ENCODE measurements at places on chromosomes 7 and 10.

DNA sequence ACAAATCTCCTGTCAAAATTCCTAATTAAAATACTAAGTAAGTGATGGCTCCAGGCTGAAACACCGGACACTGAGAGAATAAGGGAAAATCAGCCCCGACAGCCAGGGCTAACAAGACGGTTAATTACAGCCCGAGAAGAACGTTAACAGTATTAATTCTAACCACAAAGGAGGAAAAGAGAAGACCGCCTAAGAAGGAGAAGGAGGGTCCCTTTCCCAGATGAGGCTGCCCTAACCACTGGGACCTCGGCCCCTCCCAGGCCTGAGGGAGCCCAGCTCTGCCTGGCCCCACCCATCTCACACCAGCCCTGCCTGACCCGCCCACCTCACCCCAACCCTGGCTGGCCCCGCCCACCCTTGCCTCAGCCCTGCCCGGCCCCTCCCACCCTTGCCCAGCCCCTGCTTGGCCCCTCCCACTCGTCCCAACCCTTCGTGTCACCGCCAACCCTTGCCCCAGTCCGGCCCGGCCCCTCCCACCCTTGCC lies 51.3 kb downstream of the PWWP2B start:
- no peak for DNase-seq

- no peak for DNase-seq
These were observed 44.2 kb upstream of the PCBD1 start for GRCh38 chr10:70932392-70933196.

- DNase-seq, result no peak
These were observed 9.4 kb upstream of the CALML5 start for GRCh38 chr10:5508786-5509185.

- no peak for DNase-seq
These were observed 270.6 kb downstream of the AUTS2 start for GRCh38 chr7:69868921-69869320.

DNA sequence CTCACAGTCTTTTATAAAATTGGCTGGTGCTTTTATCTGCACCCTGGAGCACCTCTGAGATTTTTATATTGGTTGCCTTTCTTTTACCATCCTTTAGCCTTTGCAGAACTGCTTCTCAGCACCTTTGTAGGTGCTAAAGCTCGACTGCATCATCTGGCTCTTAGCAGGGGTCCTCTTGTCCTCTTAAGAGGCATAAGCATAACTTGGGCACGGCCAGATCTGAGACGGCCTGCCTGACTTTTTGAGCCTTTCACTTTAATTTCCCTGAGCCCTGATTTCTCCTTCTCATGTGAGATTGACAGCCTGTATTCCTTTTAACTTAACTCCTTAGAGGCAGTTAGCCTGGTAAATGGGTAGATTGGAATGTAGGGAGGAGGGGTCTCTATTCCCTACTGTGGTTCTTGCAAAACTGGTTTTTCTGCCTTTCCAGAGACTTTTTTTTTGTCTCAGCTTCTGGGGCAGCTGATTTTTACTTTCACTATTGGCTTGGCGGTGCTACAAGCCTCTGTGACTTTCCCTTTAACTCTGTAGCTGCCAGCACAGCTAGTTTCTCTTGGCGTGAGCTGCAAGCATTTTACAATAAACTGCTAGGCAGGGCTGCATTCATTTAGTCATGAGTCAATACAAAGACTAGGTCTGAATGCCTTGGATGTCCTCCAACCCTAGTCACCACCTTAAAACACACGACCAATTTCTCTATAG lies 24.0 kb downstream of the ZPBP start:
- DNase-seq, result no peak

DNA sequence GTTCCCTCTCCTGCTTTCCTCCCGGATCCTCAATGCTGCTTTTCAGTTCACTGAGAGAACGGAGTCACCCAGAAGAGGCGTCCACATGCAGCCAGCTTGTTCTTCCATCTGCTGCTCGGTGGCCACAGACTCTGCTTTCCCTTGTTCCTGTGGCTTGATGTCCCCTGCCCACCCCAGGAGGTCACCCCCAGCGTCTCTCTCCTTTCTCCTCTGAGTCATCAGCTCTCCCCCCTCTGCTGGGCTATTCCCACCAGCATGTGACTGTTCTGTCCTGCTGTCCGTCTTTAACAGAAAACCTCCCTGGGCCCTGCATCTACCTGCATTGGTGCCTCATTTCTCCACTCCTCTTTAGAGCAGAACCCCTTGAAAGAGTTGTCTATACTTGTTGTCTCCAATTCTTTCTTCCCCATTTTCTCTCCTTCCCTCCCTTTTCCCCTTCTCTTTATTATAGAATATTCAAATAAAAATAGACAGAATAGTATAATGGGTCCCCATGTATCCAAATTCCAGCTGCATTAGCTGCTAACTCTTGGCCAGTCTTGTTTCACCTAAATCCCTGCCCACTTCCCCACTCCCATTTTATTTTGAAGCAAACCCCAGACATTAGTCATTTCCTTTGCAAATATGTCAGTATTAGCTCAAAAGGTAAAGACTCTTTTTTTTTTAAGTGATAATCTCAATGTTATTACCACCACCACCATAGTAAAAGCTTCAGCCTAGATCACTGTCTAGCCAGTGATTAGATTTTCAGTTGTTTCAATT lies 4.1 kb downstream of the ZNF282 start:
- no peak for DNase-seq

GRCh38 chr7:45573204-45573603 lies 964 bp upstream of the ADCY1 start:
- DNase-seq, result no peak

DNA sequence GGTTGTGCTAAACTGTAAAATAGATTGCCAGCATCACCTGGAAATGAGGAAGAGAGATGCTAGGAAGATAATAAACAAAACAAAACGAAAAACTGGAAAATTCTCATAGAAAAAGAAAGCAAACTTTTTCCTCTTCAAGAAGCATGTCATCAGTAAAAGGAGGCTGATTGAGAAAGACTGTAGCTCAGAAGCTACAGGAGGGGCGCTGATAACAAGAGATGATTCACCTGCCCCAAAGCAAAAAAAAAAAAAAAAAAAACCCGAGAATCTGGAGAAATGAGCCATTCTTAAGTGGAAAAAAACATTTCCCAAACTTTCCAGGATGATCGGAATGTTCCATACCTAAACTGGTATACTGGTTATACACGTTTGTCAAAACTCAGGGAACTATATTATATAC lies 130.5 kb upstream of the C1QL3 start:
- no peak for DNase-seq

GRCh38 chr10:96765406-96766240 lies 45.3 kb upstream of the PIK3AP1 start:
- no peak for DNase-seq

GRCh38 chr10:116621934-116622655 lies 1.3 kb downstream of the PNLIPRP2 start:
- no peak for DNase-seq

DNA sequence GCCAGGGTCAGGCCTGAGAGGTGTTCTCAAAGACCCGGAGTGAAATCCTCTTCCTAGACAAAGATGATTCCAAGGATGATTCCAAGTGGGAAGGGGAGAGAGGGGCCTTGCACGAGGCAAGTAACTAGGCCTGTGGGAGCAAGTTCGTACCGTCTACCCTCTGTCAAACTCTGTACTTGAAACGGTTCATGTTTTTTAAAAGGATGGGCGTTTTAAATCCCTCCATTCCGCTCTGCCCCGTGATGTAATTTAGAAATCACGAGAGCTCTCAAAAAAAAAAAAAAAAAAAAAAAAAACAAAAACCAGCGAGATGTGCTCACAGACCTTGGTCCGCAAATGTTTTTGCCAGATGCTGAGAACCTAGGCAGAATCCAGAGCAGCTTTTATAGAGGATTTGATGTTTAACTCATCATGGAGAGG lies 114.7 kb upstream of the CARD11 start:
- DNase-seq, result no peak

- no peak for DNase-seq
These were observed 319.3 kb downstream of the CAMK1D start for GRCh38 chr10:12668634-12669033.

DNA sequence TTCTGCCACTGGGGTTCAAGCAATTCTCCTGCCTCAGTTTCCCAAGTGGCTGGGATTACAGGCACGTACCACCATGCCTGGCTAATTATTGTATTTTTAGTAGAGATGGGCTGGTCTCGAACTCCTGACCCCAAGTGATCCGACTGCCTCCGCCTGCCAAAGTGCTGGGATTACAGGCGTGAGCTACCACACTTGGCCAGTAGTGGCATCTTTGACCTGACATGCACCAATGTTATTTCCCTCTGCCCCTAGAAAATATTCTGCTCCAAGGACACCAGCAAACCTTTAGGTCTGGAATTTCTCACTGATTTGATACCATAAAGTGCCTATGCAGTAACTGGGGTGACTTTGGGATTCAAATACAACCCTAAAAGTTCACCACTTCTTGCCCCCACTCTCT lies 179.4 kb downstream of the ARID5B start:
- no peak for DNase-seq

GRCh38 chr10:80622153-80622552 lies 84.5 kb downstream of the SH2D4B start:
- DNase-seq, result no peak

- no peak for DNase-seq
These were observed 140.0 kb downstream of the CAMK1D start for GRCh38 chr10:12489357-12489756.

DNA sequence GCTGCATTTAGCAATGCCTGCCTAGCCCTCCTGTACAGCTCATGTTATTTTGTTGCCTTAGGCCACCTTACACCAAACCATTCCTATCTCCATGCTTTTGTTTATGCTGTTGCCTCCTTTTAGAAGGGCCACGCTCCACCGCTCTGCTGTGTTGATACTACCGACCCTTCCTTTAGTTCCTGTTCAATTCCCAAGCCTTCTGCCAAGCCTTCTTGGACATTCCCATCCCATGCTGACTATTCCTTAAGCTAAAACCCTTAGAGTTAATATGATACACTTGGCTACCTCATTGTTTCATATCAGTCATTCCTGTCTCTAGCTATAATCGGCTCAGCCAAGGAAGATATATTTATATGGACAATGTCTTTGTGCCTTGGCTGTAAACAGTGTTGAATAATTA lies 705.5 kb downstream of the LRMDA start:
- no peak for DNase-seq

DNA sequence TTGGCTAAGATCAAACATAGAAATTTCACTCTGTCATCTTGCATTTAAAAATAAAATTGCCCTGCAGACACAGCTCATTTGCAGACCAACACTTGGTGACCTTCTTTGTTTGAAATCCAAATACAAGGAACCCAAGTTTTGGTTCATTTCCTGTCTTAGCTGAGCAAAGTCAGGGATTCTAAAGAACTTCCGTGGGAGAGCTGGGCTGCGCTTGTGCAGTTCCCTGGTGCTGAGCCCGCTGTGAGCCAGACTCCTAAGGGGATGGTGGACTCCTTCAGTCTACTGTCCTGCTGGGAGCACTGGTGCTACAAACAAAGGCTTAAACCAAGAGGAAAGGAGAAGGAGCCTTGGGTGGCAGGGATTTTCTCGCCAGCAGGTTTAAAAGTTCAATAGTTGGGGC lies 60.0 kb downstream of the MYOF start:
- no peak for DNase-seq

DNA sequence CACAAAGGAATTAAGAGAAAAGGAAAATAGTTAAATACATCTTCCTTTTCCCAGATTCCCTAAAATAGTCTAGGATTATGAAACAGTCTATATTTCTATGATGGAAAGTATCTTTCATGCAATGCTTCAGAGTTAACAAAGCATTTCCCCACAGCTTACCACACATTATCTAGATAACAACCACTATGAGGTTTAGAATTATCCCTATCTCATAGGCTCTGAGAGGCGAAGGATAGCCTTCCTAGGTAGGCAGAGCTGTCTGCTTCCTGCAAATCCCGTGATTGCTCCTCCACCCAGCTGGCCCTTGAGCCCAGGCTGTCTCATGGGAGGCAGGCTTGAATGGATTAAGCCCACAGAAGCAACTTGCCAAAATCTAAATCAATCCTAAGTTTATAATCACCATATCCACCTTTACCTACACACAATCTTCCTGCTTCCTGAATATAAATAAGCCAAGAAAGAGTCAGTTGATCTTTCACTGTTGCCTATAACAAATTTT lies 321.4 kb upstream of the AOAH start:
- DNase-seq, result no peak

GRCh38 chr7:53422291-53422690 lies 386.9 kb downstream of the POM121L12 start:
- no peak for DNase-seq

DNA sequence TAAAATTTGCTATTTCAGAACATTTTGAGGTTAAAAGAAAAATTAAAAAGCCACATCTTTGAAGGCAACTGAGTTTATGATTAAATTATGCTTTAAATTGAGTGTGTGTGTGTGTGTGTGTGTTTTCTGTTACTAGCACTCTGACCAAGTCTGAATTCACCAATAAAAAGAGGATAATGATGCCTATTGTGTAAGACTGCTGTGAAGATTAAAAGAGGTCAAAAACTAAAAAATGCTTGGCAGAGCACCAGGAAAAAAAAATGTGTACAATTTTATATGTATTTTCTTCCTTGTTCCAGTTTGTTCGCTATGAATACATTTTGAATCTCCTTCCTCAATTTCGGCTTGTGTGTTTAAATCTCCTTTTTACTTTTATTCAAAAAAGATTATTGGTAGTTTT lies 316.6 kb upstream of the MAGI2 start:
- no peak for DNase-seq
